ENCODE measurements at places on chromosomes 2 and 18. TPM values are rescaled to one million over a fixed set of nuclear protein-coding genes. Genes with fewer than 3 reads are reported as not detected.

The SAG gene
- total RNA-seq = not detected

The AFF3 gene
- 63.6 TPM for total RNA-seq

The RAD51AP2 gene
- 0.16 TPM for total RNA-seq

The LYPD1 gene
- 1.9 TPM for total RNA-seq

The MGAT4A gene
- 34.4 TPM for total RNA-seq

The CYBRD1 gene
- 396 TPM for total RNA-seq

The CCL20 gene
- total RNA-seq = not detected

The SPATA3 gene
- not detected for total RNA-seq

The CCDC178 gene
- total RNA-seq = 1.6 TPM

The NAPG gene
- 24.6 TPM for total RNA-seq

The KCNG3 gene
- total RNA-seq = not detected

The LRRC30 gene
- total RNA-seq = not detected

The ARHGEF4 gene
- total RNA-seq = 7.5 TPM

The ATG9A gene
- 44.5 TPM for total RNA-seq

Measured in breast epithelium (tissue), 4 donors.